Activated naive CD4-positive, alpha-beta T cell treated with anti-CD3 and anti-CD28 coated beads, Interleukin-2, amount 50 U/mL, for 16 hours (primary cell): ENCODE measurements at places on chromosomes 4 and X.

GRCh38 chr4:4334798-4335520, 44.9 kb downstream of the ZBTB49 start:
- peak; percentile 73 for DNase-seq

- DNase-seq: peak; percentile 27
Measured at GRCh38 chrX:54807524-54808108, at the start of gene MAGED2. TSS of gene MAGED2 (plus strand) at chrX:54807745. CDS start at chrX:54809332, 1,587 bp downstream.

GRCh38 chr4:34046580-34046979, 2197.7 kb downstream of the ARAP2 start:
- DNase-seq: no peak

DNA sequence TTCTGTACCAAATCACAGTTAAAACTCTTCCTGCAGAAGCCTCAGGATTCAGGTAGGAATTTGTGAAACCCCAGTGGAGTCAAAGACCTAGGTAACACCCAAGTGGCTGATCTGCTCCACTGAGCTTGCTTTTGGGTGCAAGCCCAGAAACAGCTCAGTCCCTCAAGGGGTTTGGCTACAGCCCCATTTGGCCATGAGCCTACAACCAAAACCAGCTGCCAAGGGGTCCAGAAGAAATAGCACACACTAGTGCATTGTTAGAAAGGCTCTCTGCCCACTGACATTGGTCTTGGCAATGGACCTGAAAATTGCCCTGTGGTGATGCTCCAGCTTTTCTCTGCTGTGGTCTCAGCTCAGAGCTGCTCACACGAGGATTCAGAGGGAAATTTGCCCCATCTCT, 577.4 kb upstream of the INTU start:
- no peak for DNase-seq

- DNase-seq: no peak
Measured at GRCh38 chr4:168491563-168491962, 5.3 kb upstream of the PALLD start.

DNA sequence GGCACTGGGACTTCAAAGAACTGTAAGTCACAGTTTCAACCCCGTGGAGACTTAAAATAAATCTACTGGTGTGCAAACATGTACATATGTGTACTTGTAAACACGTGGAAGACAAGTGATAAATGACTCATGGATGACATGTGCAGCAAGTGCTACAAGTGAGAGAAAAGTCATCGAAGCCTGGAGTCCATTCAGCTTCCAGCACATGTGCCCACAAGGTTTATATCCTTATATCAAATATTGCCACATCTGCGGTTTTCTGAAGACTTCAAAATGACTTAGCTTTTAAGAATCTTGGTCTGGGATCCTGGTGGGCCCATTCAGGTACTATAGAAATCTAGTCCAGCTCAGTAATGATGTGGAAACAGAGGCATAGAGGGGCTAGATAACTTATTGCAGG, 33.0 kb upstream of the TTC29 start:
- DNase-seq: no peak

DNA sequence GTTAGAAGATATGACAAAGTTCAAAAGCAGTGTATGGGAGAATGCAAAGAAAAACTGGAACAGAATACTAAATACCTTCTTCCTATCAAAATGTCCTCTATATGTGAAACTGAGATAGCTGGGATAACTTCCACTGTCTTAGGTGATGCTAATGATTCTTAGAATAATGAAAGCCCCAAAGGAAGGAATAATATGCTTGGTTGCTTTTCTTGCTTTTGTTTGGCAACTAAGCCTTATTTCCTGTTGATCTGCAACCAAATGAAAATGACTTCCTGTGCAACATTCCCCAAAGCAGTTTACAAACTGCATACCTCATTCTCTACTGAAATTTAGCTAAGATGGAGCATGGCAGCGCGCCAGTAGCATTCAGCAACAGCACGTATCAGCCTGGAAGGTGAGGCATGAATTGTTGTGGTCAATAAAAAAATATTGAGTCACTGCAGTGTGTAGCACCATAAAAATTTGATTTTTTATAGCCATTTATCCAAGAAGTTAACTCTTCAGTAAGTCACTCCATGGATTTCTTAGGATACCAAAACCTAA, 18.7 kb downstream of the NDNF start:
- DNase-seq: no peak

DNA sequence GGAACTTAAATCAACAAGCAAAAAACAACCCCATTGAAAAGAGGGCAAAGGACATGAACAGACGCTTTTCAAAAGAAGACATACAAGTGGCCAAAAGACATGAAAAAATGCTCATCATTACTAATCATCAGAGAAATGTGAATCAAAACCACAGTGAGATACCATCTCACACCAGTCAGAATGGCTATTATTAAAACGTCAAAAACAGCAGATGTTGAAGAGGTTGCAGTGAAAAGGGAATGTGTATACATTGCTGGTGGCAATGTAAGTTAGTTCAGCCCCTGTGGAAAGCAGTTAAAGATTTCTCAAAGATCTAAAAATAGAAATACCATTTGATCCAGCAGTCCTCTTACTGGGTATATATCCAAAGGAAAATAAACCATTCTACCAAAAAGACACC, 22.6 kb downstream of the RTL9 start:
- DNase-seq: no peak

- no peak for DNase-seq
Measured at GRCh38 chr4:108135549-108136209, 33.1 kb downstream of the LEF1 start.

- DNase-seq: peak; percentile 60
Measured at GRCh38 chrX:153460826-153461225, 9.6 kb downstream of the HAUS7 start.
